Thoracic aorta (tissue), 2 donors: ENCODE measurements at places on chromosomes 3 and 15. TPM values are rescaled to one million over a fixed set of nuclear protein-coding genes. Genes with fewer than 3 reads are reported as not detected.

IDH2 gene
- 24.5 TPM for total RNA-seq

CHRNA5 gene
- 0.27 TPM for total RNA-seq

LRRC34 gene
- 5.1 TPM for total RNA-seq

PLXND1 gene
- 246 TPM for total RNA-seq

ZDHHC23 gene
- total RNA-seq = 13.1 TPM

ATG3 gene
- 37.5 TPM for total RNA-seq

ABI3BP gene
- total RNA-seq = 46.8 TPM

- DNase-seq = no peak
Observed at GRCh38 chr15:98085003-98085639, 124.6 kb downstream of the ARRDC4 start.

DNA sequence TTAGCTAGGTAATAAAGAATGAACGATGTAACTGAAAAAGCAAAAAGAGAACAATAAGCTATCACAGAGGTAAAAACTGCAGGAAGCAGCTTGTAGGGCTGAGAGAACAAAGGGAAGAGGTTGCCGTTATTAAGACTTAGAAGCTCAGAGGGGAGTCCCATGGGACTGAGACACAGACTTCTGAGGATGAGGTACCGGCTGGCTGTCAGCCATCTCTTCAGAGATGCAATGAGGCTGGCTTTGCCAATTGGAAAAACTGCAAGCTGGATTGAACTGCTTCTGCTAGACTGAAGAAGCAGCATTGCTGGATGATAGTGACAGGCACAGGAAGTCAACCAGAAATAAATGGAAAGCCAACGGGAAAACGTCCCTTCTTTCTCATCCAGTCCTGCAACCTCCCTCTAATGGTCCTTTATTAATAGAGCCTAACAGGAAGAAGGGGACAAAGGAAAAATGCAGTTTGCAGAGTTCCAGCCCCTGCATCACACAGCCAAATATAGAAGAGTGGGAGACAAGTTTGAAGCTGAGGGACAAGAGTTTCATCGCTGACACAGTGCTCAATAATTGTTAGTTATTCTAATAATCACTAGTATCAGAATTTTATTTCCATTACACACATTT, 21.1 kb upstream of the KLHL6 start:
- DNase-seq = no peak

DNA sequence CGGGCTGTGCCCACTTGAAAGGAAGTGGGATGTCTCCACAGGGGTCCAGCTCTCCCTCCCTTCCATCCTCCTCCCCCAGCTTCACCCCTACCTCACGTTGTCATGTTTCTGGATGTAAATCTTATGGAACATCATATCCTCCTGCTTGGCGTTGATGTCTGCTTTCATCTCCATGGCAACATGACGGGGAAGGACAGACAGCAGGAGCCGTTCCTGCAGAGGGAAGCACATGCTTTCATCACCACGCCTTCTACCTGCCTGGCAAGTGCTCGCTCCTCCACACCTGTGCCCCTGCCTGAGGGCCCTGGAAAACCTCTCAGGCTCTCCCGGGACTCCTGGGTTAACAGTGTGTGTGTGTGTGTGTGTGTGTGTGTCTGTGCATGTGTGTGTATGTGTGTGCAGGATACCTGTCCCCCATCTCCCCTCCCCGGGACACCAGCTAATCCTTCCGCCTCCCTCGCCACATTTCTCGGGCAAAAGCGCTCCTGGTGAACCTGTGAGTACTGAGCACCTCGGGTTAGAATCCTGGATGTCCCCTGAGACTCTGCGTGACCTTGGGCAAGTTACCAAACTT, 101.1 kb downstream of the ADCY5 start:
- no peak for DNase-seq

DNA sequence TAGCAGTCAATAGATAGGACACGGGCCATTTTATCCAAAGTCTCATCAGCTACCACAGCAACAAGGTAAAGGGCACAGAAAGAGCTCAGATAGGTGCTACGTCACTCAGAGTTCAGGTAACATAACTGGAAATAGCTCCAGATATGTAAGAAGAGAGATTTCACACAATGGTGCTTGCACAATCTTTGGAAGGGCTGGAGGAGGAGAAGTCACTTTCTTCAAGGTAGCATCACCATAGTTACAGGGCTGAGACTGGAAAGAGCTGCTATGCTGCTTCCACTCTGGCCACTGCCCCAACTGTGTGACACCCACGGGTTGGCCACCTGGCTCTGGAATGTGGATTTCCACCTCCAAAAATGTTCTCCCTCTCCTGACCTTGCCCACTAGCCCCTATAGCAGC, 448.8 kb upstream of the THBS1 start:
- no peak for DNase-seq

GRCh38 chr3:81965696-81966095, 204.3 kb upstream of the GBE1 start:
- no peak for DNase-seq

GRCh38 chr3:188458756-188459155, 304.8 kb downstream of the LPP start:
- DNase-seq = no peak

DNA sequence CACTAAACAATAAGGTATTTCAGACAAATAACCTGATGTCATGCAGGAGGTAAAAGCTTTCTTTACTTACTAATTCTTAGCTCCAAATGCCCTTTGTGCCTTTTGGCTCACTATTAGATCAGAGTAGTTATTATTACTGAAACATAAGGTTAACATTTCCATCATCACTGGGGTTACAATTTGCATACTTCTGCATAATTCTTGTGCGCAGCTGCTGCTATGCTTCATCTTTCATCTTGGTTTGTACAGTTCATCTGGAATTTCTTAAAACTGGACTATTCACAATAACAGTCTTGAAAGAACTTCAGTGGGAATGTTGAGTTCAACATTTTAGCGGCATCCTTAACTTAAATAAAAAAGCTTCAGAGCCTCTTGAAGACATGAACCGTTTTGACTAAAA, 383.2 kb upstream of the ADAMTS9 start:
- no peak for DNase-seq

DNA sequence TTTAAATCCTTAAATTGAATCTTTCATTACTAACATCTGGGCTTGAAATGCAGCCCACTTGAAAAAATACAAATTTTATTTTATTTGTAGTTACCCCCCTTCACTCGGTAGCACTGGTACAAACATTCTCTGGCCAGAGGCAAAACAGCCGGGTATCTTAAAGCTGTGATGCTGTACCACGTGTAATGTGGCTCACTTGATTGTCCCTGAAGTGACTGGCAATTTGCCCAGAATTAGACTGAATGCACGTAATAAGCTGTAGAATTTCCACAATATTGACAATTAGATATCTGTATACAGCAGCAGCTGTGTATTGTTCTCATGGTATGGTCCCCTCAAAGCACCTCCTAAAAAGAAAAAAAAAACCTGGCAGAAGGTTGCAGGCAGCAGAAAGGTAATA, 192.8 kb upstream of the TBC1D5 start:
- DNase-seq = no peak

- no peak for DNase-seq
Observed at GRCh38 chr15:44595656-44596510, 58.9 kb downstream of the EIF3J start.

- DNase-seq = no peak
Observed at GRCh38 chr3:70096376-70097066, 97.0 kb downstream of the SAMMSON start.

GRCh38 chr15:93231261-93231925, 142.4 kb upstream of the RGMA start:
- no peak for DNase-seq

DNA sequence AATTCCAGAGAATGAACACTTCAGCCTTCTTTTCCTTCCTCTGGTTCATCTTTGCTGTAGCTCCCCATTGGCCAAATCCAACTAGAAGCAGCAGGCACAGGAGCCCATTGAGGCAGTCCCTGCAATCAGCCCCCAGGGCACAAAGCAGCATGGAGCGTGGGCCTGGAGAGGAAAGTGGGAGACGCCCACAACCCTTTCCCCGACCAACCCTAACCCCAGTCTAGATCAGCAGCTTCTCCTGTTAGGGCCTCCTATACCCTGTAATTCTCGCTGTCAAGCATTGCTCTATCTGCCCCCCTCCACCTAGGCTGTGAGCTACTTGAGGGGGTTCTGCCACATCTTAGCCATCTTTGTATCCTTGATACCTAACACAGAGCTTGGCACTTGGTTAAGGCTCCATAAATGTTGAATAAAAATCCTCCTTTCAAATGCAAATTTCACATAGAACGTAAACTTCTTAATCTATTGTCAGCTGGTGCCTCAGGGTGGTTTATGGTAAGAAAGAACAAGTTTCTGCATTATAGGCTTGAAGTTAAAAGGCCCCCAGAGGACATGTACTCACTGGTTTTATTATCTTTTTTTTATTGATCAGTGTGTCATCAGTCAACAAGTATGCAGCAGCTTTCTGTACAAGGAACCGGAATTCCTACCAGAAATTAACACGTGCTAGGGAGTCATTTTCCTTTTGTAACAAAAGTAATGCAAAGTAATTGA, 97.9 kb upstream of the PFN2 start:
- DNase-seq = no peak

- no peak for DNase-seq
Observed at GRCh38 chr3:146561879-146562278, 17.5 kb upstream of the PLSCR1 start.

DNA sequence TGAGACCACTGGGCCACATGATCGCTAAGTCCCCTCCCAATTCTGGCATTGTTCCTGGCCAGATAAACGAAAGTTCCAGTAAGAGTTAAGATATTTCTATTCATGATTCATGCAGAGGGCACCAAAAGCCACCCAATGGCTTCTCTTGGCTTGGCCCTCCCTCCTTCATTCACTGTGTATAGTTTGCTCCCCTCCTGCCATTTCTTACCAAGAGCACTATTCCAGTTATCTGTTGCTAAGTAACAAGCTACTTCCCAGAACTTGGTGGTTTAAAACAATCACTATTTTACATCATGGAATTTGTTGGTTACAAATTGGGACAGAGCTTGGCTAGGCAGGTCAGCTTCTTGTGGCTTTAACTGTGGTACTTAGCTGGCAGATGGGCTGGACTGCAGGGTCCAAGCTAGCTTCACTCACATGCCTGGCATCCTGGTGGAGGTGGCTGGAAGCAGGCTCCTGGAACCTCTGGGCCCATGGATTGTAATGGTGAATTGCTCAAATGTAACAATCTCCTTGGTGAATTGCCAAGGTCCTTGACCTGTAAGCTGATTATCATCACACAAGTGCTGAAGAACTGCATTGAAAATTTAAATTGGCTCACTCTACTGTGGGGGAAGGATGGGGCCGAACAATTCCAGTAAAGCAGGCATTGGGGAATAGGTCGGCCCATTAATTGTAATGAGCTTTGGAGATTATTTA, 16.6 kb downstream of the EAF1 start:
- DNase-seq = no peak

GRCh38 chr15:47266566-47266965, 450.7 kb upstream of the SEMA6D start:
- no peak for DNase-seq

DNA sequence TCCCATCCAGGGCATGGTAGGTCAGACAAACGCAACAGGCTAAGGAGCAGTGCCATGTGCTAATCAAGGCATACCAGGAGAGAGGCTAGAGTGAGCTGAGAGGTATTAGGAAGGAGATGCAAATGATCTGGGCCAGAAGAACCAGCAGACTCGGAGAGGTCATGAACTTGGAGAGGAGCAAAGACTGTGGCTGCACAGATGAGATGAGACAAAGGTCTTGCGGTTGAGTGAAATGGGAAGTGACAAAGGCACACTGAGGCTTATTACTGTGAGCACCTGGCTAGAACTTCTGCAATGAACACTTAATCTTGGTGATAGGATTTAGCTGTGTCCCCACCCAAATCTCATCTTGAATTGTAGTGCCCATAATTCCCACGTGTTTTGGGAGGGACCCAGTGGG, 380.2 kb downstream of the ULK4 start:
- no peak for DNase-seq

DNA sequence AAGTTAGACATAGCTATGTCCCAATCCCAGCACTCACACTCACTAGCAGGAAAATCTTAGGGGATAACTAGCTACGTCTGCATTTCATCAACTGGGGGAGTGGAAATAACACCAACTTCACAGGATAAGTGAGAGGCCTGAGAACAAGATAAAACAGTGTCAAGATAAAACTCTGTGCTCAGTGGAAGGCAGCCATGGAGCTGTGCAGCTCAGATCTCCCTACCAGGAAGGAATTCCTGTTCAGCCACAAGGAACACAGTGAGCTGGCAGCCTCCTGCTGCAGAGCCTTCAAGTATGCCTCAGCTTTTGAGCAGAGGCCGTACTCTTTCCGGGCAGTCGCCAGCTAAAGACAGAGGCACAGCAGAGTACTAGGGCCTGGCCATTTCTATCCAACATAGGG, 115.8 kb upstream of the TOPAZ1 start:
- DNase-seq = no peak

DNA sequence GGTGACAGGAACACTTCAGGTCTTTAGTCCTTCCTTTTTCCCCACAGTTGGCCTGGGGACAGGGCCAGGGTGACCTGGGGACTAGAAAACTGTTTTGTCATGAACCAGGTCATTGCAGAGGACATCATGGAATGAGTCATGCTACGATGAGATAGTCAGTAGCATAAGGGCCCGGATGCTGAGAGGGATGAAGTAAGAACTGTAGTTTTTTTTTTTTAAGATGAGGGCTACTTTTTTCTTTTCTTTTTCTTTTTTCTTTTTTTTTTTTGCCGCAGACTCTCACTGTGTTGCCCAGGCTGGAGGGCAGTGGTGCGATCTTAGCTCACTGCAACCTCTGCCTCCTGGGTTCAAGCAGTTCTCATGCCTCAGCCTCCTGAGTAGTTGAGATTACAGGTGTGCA, 8.0 kb downstream of the MAP2K5 start:
- DNase-seq = no peak

GRCh38 chr3:9217784-9218513, 31.5 kb downstream of the SRGAP3 start:
- DNase-seq = no peak

GRCh38 chr3:113812854-113813253, 25.7 kb upstream of the GRAMD1C start:
- DNase-seq = no peak

DNA sequence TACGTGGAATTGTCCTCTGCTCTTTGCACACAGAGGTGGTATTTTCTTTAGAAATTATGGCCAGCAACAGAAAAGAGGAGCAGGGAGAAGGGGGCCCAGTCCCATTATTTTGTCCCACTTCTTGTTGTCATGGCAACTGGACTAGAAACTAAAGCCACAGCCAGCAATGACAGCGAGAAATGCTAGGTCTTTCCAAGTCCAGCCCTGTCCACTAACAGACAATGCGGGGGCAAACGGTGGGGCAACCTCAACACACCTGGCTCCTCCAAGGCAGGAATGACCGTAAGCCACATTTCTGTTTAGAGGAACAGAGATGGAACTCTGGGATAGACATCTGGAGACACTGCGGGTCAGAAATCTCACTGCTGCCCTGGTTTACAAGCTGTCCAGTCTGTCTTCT, 107.3 kb downstream of the RFTN1 start:
- no peak for DNase-seq
